ENCODE measurements at places on chromosomes 5 and 9. TPM values are rescaled to one million over a fixed set of nuclear protein-coding genes. Genes with fewer than 3 reads are reported as not detected.

Gene STPG3
- total RNA-seq: not detected

Gene PAEP
- not detected for total RNA-seq

Gene SHB
- 25.6 TPM for total RNA-seq

Gene RRAGA
- 71.3 TPM for total RNA-seq

Gene KCNV2
- not detected for total RNA-seq

Gene ANKRD18B
- 0.42 TPM for total RNA-seq

Gene NEUROG1
- total RNA-seq: not detected

Gene RNF224
- total RNA-seq: not detected

Gene FOXD4L4
- 0.07 TPM for total RNA-seq

Gene CFAP77
- total RNA-seq: not detected

Gene ELAVL2
- 21.6 TPM for total RNA-seq

Gene NUTM2G
- total RNA-seq: not detected

Gene IFNB1
- total RNA-seq: 0.52 TPM

Gene PCDHB10
- 1.3 TPM for total RNA-seq

Gene GPR151
- not detected for total RNA-seq

Gene PAPPA
- total RNA-seq: 0.20 TPM

Gene SELENOP
- 45.1 TPM for total RNA-seq

Gene IFNA8
- not detected for total RNA-seq

Gene STARD4
- 56.4 TPM for total RNA-seq

Gene CDHR2
- not detected for total RNA-seq

Gene TTC33
- total RNA-seq: 16.7 TPM

Gene OTULINL
- total RNA-seq: 24.7 TPM

Gene IPO11
- 24.5 TPM for total RNA-seq

Gene LAMC3
- total RNA-seq: not detected

Gene ANKRD34B
- total RNA-seq: not detected

Gene CEP78
- 42.7 TPM for total RNA-seq

Gene CLIC3
- total RNA-seq: 11.0 TPM

Gene IFNK
- total RNA-seq: not detected

Gene ODF2
- 32.7 TPM for total RNA-seq

Gene ZNF883
- 8.1 TPM for total RNA-seq

Gene IL3
- not detected for total RNA-seq

Gene GHR
- 0.57 TPM for total RNA-seq

Gene SNAPC4
- 3.0 TPM for total RNA-seq

Gene GABBR2
- not detected for total RNA-seq

Gene REEP2
- total RNA-seq: 0.32 TPM

Gene PRLR
- 0.96 TPM for total RNA-seq

Gene PCDH1
- 5.4 TPM for total RNA-seq

Gene PPP3R2
- not detected for total RNA-seq

Gene ALG2
- 76.9 TPM for total RNA-seq

Gene NOTCH1
- 12.1 TPM for total RNA-seq

Gene PCDHB11
- 0.25 TPM for total RNA-seq

Gene SCGB3A1
- not detected for total RNA-seq

Gene MTREX
- total RNA-seq: 95.2 TPM

Gene WNK2
- total RNA-seq: 0.02 TPM

Gene EIF4E1B
- not detected for total RNA-seq

Gene FBP2
- total RNA-seq: not detected

Gene INSL4
- total RNA-seq: not detected

Gene PCDHA4
- not detected for total RNA-seq

Gene WHRN
- total RNA-seq: 1.8 TPM

Gene MLLT3
- total RNA-seq: 13.8 TPM

Gene ROPN1L
- 3.0 TPM for total RNA-seq

Gene SOX30
- total RNA-seq: 0.22 TPM

Gene RIMOC1
- 23.8 TPM for total RNA-seq

Gene CARTPT
- not detected for total RNA-seq

Gene IGIP
- total RNA-seq: 1.6 TPM

Gene SLC45A2
- total RNA-seq: not detected

Data from M059J (cell line).